ENCODE measurements at places on chromosomes 12 and 14.
A peak's percentile ranks its signal among the peaks of the same experiment; 100 is the strongest.

- DNase-seq, result peak; percentile 51
These were observed 4.7 kb upstream of the TTC7B start for GRCh38 chr14:90820958-90821357.

GRCh38 chr14:96497087-96497486, 5.1 kb upstream of the PAPOLA start:
- no peak for DNase-seq

DNA sequence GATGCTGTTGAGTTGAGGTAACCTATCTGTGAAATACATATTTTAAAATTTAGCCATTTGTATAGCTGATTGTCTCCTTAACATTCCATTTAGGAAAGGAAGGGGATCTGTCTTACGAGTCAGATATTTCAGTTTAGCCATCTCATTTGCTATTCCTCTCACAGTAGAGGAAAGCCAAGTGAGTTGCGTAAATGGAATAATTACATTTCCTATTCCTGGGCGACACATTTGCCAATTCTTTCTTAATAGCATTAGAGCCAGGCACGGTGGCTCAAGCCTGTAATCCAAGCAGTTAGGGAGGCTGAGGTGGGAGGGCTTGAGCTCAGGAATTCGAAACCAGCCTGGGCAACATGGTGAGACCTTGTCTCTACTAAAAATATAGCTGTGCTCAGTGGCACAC, 116.3 kb downstream of the TMX1 start:
- no peak for DNase-seq

- DNase-seq, result peak; percentile 36
These were observed 22.3 kb downstream of the DCAF4 start for GRCh38 chr14:72948481-72949138.

GRCh38 chr12:105481392-105482300, 151.2 kb downstream of the C12orf75 start:
- no peak for DNase-seq

DNA sequence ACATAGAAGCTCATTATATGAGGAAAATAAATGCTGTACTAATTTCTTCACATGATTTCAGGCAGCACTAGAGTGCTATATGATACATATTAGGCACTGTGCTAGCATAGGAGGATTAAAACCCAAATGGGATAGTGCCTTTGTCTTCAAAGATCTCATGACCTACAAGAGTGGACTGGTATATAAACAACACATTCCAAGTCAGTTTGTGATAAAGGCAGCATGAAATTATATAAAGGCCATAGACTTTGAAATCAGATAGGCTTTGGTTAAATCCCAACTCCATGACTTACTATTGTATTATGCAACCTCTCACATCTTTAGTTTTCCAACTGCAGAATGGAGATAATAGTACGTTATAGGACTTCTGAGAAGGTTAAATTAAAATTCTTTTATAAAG, 179.7 kb downstream of the RAD51B start:
- no peak for DNase-seq

Measured in T-helper 1 cell (primary cell).